Brain (organoid and tissue), 16 donors: ENCODE measurements at places on chromosomes 7 and 10.

DNA sequence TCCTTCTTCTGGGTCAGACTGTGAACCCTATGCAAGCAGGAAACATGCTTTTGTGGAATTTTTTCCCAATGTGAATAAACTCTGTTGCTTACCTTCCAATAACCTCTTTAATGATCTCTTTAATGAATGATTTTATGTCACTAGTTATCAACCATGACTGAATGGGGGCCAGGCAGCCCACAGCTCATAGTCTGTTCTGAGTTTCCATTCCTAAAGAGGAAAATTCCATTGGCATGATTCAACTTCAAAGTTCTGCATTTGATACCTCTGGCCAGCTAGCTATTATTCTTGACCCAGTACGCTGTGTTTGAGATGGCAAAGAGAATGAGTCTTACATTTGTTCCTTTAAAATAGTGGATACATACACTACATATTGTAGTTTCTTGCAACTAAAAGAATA, 867.8 kb upstream of the CELF2 start:
- DNase-seq, result no peak

GRCh38 chr7:32472015-32472414, 18.2 kb downstream of the LSM5 start:
- DNase-seq, result no peak

DNA sequence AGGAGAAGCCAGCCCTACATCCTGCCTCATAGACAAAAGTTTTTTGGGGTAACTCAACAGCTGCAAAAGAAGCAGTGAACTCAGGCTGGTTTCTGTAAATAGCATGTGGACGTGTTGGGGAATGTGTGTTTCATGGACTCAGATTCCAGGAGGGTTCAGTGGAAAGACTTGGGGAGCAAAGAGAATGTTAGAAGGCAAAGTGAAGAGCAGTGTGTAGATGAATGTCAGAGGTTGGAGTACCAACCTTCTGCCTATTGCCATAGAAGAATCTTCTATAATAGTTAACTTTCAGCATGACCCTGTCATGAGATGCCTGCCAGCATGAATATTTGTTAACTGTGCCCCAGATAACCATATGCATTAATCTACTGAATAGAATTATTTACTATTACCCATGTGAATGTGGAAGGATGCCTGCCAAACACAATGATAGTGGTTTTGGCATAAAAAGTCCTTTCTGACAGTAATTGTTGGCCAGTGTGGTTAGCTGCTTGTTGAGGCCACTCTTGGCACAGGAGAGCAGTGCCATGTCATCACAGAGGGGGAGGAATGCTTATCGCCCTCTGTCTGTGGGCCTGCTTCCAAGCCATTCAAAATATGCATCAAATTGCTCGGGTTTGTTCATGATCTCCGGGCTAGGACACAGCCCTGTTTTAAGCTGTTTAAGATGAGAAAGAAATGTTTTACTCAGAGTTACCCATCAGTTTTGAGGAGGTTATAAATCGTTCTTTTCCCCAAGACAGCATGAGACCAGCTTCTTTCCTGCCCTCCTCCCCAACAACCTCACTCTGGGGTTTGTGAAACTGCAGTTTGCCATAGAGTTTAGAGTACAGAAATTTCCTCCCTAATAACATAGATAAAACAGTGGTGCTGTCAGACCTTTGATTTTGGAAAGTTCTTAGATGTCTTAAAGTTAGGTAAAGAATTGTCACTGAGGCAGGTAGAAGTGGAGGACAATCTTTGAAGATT, 165.3 kb downstream of the WNT2 start:
- peak; percentile 39 for DNase-seq

GRCh38 chr7:4665661-4666060, 16.4 kb upstream of the FOXK1 start:
- DNase-seq, result peak; percentile 13

- DNase-seq, result no peak
These were observed 21.8 kb downstream of the STMP1 start for GRCh38 chr7:135684136-135684535.

DNA sequence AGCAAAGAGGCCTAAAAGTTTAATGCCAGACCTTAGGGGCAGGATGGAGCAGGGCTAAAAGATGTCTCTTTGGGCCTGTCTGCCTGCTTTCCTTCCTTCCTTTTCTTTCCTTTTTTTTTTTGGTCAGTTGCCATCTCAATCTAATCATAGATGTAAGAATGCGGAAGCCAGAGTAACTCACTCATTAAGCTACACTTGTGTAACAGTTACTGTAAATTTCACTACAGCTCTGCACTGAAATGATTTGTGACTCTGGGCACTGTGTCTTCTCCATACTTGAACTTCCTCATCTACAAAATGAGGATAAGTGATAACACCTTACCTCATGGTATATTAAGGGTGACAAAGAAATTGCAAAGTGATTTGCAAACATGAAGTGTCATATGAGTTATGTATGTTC, 75.5 kb upstream of the AGK start:
- DNase-seq, result no peak

- DNase-seq, result no peak
These were observed 202.8 kb downstream of the VTI1A start for GRCh38 chr10:112649822-112650152.

GRCh38 chr7:90320418-90320800, 695 bp downstream of the FAM237B start:
- DNase-seq, result no peak

DNA sequence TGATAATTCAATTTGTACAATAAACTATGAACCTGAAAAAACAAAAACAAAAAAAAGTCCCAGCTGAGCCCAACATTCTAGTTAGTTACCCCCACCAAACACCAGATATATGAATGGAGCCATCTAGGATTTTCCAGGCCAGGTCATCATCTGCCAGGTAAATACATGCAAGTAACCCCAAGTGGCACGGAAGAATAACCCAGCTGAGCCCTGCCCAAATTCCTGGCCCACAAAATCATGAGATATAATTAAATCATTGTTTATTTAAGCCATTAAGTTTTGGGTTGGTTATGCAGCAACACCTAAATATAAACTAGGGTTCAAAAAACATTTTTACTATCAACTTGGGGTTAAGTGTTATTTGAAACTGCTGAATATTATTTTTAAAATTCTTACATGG, 19.0 kb downstream of the PARD3 start:
- no peak for DNase-seq

DNA sequence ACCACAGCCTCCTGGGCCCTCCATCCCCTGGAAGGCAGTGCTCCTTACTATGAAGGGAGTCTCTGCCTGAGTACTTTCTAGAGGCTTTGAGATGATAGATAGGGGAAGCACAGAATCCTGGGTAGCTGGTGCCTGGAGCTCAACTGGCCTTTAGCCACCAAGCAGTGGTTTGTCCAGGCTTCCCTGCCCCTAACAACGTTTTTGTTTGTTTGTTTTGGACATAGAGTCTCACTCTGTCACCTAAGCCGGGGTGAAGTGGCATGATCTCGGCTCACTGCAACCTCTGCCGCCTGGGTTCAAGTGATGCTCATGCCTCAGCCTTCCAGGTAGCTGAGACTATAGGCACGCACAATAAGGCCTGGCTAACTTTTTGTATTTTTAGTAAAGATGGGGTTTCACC, 289.4 kb downstream of the PLXNA4 start:
- no peak for DNase-seq

DNA sequence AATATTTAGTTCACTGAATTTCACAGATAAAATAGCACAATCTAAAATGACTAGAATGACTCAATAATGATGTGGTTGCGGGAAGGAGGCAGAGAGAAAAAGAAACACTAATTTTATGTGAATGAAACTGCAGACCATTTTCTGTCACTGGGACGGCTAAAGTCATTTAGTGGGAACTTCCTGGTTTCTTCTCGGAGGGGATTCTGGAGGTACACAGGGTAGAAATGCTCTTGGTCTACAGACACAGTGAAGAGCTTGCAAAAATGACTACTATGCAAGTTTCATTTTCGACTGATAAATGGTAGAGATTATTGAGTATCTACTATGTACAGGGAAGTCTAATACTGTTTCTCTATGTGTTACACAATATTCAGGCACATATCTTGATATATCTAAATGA, 63.5 kb upstream of the LRRN3 start:
- no peak for DNase-seq

- DNase-seq, result no peak
These were observed 3.1 kb upstream of the DOCK1 start for GRCh38 chr10:126902157-126902556.

DNA sequence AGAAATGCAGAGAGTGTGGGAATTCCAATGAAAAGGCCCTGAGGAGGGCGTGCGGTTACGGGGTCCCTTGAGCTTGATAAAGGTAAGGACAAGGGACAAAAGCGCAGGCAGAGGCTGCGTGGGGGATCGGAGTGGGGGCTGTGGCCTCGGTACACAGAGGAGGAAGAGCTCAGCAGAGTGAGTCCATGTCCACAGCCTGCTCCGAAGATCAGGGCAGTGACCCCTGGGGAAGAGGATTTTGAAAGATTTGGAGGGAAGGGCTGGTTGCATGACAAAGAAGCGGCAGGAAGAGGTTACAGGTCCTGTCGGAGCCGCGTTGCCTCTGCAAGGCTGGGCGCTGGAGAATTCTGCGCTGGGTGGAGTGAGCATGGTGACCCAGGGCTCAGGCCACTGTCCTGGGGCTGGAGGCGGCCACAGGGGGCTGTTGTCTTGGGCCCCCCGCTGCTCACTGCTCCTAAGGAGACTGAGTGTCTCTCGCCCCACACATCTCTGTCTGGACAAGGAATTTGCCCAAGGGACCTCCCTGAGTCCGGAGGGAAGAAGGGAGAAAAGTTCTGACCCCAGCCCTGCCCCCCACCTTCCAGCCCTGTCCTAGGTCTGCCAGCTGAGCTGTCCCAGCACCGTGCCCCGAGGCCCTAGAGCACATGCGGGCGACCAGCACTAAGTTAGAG, 69.8 kb upstream of the INSIG1 start:
- no peak for DNase-seq

- DNase-seq, result peak; percentile 16
These were observed 96.8 kb upstream of the AGR3 start for GRCh38 chr7:16978358-16979244.

- no peak for DNase-seq
These were observed 145.5 kb upstream of the CELF2 start for GRCh38 chr10:10872035-10872673.

- DNase-seq, result no peak
These were observed 239.4 kb downstream of the C7orf25 start for GRCh38 chr7:42672339-42672999.

- DNase-seq, result no peak
These were observed 977 bp downstream of the CALU start for GRCh38 chr7:128739990-128740682.

DNA sequence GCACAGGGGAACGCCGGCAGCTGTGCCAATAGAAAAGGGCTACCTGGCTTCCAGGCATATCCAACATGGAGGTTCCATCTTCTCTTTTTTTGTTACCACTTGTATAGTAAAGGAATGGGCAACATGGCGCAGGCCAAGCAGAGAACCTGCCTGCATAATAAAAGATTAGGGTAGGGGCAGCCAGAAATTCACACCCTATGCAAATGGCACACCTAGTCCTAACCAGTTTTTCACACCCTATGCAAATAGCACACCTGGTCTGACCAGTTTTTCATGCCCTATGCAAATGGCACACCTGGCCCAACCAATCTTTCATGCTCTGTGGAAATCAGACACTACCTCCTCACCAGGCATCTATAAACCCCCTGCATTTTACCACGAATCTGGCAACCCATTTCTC, 369.5 kb downstream of the IPMK start:
- no peak for DNase-seq

DNA sequence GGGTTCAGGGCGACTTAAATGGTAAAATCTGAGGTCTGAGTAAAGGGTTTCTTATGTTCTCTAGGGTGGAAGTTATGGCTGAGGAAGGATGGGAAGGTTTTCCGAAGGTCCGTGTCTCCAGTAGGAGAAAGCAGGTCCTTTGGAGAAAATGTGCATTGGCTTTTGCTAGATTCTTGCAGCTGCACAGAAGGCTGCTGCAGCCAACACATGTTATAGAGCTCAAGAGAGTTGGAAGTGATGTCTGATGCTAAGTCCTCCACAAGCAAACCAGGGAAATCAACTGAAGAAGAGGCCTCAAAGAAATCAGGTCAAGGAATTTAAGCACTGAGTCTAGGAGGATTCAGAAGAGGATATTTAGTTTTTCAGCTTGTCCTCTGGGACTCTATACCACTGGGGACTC, 404.6 kb downstream of the LRMDA start:
- no peak for DNase-seq

DNA sequence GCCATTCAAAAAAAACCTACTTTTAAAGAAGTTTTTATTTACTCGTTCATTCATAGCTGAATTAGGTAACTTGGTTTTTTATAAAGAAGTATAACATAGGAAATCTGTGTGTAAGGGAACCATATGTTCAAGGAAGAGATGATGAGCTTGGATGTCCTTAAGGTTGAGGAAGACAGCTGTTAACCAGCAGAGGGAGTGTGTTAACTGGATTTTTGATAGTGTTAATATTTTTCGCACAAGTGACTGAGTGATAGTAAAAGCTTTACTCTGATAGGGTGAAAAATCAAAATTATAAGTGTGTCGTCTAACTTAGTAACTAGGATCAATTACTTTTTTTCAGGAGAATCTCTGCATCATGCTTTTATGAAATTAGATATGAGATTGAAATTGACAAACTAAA, 134.7 kb downstream of the ARL5B start:
- DNase-seq, result peak; percentile 71

GRCh38 chr10:13945390-13946208, 358.8 kb downstream of the PRPF18 start:
- DNase-seq, result no peak

DNA sequence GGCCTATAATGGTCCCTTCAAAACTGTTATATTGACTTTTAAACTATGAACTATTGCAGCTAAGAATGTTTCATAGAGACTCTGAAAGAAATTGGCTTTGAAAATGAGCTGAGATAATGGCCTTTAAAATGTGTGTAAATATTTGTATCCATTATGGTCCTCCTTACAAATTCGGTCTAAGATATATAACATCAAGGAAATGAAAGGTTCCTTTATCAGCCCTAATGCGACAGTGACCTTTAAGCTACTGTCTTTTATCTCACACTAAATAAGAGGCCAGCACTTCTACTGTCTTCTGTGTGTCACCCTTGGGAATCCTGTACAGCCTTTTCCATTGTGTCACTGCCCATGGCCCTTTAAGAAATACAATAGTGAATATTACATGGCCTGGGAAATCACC, 19.5 kb downstream of the COL28A1 start:
- no peak for DNase-seq

DNA sequence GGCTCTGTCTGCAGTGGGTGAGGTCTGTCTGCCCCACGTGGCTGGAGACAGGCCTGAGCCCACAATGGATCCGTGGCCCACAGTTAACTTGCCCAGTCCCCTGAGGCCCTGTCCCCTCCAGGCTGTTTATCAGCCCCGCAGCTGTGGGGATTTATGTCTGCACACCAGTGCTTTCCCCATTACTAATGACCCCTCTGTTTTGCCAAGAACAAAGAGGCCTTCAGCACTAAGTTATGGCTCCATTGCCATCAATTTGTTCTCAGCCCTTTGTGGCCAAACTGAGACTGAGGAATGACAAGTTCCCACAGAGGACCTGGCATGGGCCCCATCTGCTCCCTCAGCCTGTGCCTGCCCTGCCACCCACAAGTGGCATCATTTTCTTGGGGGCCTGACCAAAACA, 138.2 kb downstream of the C10orf105 start:
- peak; percentile 41 for DNase-seq

- DNase-seq, result no peak
These were observed 180.5 kb downstream of the HIBADH start for GRCh38 chr7:27482219-27482618.
